Endodermal cell (in vitro differentiated cells): ENCODE measurements at places on chromosomes 13 and 19.

- peak; percentile 70 for DNase-seq
These were observed 97.1 kb upstream of the UBAC2 start for GRCh38 chr13:99103536-99103935.

DNA sequence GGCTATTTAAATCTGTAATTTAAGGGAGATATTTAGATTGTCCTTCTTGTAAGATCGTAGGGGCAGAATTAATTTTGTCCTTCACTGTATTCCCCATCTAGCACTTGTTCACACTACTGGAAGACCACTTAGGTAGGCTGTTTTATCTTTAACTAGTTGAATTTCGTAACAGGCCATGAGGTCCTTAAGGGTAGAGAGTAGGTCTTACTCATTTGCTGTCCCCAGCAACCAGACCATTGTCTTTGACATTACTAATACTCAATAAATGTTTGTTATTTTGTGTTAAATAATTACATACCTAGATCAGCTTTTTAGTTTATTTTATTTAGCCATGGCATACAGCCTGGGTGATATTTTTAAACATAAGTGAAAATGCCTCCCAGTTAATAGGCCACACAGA, 177.1 kb downstream of the PCCA start:
- no peak for DNase-seq

DNA sequence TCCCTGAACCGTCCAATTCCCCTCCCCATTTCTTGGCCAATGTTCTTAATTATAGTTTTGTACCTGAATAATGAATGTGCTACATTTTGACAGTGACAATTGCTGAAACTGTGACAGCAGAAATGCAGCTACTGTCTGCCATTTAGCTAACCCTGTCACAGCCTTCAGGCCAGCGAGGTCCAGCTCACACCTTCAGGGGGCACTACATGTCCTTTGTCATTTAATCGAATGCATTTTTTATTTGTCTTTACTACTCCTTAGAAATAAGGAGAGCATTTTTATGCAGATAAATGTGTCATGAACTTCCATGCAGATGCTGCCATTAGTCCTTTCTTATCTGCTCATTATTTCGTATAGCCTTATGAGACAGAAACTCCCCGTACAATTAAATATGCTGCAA, 159.9 kb downstream of the MZT1 start:
- DNase-seq = peak; percentile 54

DNA sequence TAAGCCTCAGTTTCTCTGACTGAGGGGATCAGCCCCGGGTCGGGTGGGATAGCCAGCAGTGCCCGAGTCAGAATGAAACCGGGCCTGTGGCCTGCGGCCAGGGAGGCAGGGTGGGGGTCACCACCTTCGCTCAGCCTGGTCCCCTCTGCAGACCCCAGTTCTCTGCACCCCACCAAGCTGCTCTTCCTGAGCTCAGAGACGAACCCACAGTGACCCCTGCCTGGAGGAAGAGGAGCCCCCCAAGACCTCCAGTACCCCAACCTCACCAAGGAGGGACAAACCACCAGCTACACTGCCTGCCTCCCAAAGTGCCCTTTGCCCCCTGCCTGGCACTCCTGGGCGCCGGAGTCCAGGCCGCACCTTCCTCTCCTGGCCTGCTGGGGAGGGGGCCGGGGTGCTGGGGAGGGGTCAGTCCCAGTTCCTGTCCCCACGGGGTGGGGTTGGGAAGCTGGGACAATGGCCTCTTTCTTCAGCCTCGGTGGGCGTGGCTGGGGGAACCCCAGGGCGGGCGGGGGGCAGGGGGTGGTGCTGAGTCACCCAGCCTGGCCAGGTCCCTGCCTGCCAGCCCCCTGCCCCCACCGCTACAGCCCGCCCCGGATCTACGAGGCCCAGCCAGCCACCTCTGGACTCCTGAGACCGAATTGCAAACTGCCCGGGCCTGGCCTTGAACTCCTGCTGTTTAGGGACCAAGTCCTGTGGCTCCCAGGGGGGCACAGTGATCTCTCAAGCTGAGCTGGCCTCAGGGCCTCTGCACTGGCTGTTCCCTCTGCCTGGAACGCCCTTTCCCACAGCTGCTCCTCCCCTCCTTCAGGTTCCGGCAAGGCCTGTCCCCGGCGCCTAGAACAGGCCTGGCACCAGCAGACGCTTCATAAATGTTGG, 14.3 kb downstream of the ZBTB7A start:
- DNase-seq = no peak

GRCh38 chr19:9130965-9131364, 4.2 kb upstream of the OR7G3 start:
- no peak for DNase-seq

DNA sequence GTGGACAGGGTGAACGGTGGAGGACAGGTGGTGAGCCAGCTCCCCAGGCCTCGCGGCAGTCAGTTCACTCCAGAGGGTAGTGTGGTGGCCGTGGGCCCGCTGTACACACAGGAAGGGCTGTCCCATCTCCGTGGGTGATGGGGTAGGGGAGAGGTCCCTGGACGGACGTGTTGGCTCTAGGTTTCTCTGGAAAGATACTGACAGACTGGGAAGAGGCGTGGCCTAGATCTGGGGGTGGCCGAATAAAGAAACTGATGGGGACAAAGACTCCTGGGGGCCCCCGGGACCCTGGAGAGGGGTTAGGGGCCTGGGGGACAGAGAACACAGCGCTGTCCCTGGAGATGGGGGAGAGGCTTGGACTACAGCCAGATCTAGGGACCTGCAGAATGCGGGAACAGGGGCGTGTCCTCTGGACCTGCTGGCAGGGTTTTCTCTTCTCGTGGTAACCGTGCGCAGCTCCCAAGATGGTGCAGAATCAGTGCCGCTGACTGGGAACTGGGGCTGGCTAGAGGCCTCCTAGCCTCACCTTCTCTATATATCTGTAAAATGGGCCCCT, 4.0 kb upstream of the PRAM1 start:
- peak; percentile 73 for DNase-seq

DNA sequence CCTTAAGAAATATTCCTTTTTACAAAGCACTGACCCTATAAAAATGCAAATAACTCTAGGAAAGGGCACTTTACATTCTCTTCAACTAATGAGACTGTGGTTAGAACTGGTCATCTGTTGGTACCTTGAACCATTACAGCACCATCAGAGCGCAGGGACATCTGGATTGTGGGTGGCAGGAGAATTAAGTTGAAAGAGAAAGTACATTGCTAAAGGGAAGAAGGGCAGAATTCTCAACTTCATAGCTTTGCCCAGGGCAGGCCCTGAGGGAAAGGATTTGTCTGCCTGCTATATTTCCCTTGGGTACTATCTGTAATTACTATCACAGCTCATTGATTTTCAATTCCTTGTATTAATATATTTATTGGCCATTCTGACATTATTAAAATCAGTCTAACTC, 196.8 kb downstream of the KLF12 start:
- no peak for DNase-seq

DNA sequence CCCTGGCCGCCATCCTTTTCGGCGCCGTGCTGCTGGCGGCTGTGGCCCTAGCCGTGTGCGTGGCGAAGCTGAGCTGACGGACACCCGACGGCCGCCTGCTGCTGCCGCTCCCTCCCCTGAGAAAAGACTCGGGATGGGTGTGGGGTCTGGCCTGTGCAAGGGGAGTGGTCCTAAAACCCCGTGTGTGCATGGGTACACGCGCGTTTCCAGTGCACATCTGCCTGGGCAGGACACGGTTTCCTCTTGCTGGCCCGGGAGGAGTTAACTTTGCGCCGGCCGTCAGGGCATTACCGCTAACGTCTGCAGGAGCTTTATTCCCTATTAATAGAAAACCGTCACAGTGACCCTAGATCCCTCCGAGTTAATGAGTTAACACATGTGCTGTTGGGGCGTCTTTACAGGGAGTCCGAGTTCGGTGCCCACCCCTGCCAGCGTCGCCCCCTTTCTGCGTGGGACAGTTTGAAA, 1.3 kb downstream of the RGS9BP start:
- DNase-seq = no peak
